A172 (cell line): ENCODE measurements at places on chromosomes 1 and 21.

GRCh38 chr1:72637593-72637992, 355.3 kb upstream of the NEGR1 start:
- DNase-seq, result no peak

DNA sequence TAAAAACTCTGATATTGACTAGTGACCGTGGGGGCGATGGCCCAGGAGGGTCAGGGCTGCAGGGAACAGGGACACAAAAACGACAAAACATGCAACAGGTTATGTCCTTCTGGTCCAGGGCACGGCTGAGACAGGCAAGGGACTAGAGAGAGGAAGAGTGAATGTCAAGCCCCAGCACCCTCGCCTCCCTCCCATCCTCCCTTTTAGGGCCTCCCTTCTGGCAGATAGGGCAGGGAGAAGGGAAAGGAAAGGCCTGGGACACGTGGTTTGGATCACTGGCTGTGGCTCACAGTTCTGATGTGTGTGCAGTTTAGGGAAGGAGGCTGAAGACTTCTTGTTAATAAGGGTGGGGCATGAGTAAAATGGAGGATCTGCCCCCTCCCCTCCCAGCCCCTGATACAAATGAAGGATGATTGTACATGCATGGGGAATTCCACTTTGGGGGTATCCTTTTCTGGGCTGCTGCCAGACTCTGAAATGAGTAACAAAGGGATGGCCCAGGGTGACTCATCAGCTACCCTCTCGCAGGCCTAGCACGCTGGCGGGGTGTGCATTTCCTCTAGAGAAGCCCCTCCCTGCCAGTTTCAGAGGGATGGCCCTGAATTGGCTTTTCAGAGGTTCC, 14.2 kb downstream of the CAPN2 start:
- peak; percentile 100 for DNase-seq

GRCh38 chr1:118247593-118247992, 62.6 kb upstream of the SPAG17 start:
- peak; percentile 30 for DNase-seq

- no peak for DNase-seq
These were observed 6.0 kb upstream of the TNFRSF25 start for GRCh38 chr1:6471970-6472368.

DNA sequence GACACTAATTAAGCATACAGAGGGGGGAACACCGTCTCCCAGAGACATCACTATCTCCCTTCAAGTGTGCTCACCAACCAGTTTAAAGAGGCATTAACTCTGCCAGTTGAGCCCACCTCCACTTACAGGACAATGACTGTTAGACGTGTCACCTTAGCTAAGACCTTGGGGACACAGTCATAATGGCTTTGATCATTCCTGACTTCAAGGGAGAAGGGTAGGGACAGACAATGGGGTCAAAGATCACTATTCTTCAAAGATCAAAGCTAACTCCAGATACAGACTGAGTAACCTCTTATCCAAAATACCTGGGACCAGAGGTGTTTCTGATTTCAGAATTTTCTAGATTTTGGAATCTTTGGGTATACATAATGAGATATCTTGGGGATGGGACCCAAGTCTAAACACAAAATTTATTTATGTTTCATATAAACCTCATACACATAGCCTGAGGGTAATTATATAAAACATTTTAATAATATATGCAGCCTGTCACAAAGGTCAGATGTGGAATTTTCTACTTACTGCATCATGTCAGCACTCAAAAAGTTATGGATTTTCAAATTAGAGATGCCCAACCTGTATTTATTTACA, 246.1 kb downstream of the SLC45A1 start:
- DNase-seq, result no peak

DNA sequence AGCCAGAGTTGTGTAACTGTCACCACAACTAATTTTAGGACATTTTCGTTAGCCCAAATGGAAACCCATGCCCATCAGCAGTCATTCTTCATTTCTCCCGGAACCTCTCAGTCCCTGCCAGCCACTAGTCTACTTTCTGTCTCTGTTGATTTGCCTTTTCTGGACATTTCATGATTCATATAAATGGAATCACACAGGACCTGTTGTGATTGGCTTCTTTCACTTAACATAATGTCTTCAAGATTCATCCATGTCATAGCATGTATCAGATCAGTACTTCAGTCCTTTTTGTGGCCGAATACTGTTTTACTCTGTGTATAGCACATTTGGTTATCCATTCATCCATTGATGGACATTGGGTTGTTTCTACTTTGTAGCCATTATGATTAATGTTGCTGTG, 7.1 kb downstream of the SLC66A1 start:
- DNase-seq, result no peak

GRCh38 chr1:155681776-155682175, 6.8 kb downstream of the YY1AP1 start:
- DNase-seq, result no peak

DNA sequence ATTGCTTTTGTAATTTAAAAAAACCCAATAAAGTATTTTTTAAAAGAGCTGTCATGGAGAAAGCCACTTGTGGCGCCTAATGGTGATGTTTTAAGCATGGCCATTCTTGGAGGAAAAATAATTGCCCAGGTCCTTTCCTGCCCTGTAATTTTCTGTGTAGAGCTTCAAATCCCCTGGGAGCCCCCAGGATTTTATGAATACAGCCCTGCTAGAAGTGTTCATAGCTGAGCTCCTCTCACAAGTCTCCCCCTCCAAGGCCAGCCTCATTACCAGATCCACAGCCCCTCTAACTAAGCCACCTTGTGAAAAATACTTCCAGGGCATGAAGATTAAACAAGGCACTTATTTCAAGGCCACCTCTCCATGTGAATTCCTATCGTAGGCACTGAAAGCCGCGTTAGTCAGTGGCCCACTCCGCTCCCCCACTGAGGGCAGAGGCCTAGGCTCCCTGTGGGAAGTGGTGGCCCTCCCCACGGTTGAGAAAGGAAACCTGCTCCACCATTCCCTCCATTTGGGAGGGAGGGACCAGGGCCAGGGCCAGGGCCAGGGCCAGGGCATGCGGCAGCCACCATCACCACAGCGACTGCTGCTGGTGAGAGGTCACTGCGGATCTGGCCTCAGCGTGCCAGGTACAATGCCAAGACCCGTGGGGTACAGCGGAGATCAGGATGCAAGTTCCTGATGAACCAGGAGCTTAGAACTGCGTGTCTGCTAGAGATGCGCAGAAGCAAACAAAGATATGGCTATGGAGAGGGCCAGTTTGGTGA, 83.1 kb downstream of the KCNN3 start:
- DNase-seq, result no peak

DNA sequence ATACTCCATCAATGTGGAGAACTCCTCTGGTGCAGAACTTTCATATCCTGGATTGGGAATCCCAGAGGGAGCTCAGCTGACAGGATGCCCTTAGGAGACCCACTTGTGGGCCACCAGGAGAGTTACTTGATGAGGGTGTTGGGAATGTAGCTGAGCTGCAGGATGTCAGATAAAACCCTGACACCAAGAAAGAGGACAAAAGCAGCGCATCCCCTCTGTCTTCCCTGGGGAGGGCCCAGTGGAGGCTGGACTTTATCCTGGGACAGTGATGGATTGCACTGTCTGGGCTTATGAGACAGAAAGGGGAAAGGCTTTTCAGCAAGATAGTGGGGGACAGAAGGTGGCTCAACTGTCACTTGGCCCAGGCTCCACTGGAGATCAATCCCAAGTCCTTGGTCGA, 88.1 kb upstream of the BCAR3 start:
- DNase-seq, result no peak

- DNase-seq, result no peak
These were observed 6.7 kb upstream of the FAM167B start for GRCh38 chr1:32240140-32240951.

DNA sequence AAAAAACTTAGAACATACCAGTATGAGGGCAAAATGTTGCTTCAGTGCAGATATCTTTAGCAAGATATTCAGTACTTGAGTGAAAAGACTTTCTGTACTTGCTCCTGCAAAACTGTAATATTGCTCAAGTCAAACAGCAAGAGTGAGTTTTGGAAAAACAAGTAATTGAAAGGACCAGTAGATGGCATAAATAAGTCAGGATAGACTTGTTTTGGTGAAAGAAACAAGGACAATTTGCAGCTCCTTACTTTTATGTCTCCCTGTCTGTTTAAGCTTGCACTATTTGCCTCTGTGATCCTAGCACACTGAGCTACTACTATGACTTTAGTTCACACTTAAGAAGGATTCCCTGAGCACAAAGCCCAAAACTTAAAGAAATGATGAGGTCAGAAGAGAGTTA, 39.1 kb downstream of the IFI44 start:
- DNase-seq, result peak; percentile 48
